ENCODE measurements at places on chromosomes 5 and 9.

DNA sequence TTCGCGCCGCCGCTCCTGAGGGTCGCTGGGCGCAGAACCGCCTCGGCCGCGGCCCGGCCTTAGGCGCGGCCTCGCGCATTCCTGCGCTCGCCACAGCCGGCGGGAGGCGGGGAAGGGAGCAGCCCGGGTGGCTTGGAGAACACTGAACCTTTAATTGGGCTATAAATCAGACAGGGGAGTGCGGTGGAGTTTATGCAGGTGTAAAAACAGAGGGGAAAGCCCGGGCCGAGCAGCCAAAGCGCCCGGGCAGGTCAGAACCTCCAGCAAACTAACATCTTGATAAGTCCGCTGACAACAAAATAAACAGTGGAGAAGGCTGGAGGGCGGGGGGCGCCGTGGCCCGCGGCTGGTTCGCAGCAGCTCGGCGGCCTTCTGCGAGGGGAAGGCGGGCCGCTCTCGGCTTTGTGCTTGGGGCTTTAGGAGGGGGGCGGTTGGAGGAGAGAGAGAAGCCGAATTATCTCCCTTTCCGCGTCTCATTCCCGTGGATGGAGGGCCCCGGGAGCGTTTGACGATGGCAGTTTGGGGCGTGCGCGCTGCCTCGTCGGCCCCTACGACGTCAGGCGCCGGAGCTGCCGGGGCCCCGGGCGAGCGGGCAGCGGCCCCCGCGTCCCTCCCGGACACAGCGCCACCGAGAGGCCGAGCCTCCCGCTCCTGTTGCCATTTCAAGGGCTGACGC lies 11.3 kb downstream of the FOXD1 start:
- DNase-seq = no peak

DNA sequence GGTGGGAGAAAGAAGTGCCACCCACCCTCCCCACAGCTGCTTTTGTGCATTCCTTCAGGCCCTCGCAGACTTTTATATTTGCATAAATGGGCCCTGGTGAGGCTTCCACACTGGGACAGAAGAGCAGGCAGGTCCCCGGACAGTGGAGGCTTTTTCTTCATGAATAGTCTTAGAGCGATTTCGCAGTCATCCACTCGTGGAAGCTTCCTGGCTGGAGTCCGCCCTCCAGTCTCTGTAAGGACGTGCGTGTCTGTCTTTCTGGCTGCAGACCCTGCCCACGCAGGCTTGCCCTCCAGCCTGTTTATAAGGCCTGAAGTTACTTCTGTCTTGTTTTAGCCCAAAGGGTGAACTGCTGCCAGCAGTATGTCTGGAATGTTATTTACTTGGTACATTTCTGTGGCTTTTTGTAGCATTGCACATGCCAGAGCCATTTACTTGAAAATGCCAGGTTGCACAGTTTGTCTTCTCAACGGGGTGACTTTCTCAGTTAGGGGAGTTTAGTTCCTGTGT lies 195.7 kb downstream of the AOPEP start:
- DNase-seq = no peak

- no peak for DNase-seq
These were observed 117.0 kb downstream of the GLIS3 start for GRCh38 chr9:4182831-4183230.

DNA sequence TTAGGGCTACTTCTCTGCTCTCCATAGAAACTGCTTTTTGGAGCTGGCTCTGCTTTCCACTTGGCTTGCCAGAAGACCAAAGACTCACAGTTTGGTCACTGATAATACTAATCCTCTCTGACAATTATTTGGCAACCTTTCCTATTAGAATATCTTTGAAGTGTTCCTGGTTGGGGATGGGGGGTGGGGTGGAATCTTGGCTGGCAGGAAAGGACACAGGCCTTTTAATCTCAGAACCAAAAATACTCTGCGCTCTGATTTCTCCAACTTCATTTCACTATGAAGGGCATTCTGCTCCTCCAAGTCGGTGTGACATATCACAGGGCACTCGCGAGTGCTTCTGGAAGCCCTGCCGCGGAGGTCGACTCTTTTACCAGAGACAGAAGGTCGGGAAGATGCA lies 1329.0 kb upstream of the WWC1 start:
- DNase-seq = no peak

GRCh38 chr5:55286411-55286933 lies 21.0 kb downstream of the DHX29 start:
- no peak for DNase-seq
